ENCODE measurements at places on chromosomes 16 and 17.

- no peak for DNase-seq
Measured at GRCh38 chr16:66044556-66044955, 321.9 kb upstream of the CDH5 start.

DNA sequence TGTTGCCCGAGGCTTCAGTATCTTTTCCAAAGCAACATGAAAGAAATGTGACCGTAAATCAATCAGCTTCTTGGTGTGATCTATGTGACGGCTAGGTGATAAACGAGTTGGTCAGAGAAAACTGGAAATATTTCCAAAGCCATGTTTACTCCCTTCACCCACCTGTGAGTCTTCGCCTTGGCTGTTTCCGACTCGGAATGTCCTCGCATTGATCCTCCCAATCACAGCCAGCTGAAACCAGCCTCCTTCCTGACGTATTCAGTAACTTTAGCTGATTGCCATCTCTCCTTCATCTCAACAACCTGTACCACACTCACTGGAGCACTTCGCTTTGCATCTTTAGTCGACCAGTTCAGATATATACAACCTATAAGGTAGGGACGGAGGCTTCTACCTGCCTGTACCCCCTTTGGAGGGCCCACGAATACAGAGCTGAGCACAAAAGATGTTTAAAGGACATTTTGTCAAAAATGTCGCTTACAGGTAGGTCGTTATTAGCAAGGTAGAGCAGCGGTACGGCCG is 705 bp downstream of the KRABD2 start:
- peak; percentile 38 for DNase-seq

DNA sequence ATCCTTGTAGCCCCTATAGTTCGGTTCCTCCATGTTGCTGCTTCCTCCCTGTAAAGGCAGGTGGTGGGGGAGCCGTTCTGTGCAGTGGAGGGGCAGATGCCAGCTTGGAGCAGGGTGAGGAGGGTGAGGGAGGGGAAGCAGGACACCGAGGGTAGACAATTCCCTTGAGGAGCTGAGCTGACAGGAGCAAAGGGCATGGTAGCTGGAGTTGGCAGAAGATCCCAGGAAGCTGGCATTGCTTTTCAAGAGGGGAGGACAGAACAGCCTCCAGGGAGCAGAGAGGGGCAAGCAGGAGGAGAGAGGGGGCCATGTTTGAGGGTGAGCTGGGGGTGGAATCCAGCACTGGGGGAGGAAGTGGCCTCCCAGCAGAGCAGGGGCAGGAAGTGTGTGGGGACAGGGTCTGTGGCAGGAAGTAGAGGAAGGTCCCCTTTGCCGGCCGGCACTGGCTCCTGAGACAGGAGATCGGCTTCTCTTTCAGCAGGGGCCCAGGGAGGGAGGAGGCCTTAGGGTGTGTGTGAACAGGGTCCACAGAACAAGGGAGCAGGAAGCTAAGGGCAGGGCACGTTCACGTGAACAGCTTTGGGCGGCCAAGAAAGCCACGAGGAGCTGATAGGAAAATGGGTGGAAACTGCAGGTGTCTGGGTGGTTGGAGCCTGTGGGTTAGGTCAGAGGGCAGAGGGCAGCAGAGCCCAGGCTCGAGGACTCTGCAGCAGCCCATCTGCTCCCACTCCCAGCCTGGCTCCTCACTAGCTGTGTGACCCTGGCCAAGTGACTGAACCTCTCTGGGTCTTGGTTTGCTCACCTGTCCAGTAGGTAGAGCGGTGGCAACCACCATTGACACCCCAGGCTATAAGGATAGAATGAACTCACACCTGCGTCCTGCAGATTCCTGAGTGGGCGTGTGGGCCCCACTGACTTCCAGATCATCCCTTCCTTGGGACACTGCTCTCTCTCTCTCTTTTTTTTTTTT is 17.5 kb upstream of the SPNS2 start:
- no peak for DNase-seq

- DNase-seq: no peak
Measured at GRCh38 chr16:31678649-31679325, 151.1 kb downstream of the AHSP start.

DNA sequence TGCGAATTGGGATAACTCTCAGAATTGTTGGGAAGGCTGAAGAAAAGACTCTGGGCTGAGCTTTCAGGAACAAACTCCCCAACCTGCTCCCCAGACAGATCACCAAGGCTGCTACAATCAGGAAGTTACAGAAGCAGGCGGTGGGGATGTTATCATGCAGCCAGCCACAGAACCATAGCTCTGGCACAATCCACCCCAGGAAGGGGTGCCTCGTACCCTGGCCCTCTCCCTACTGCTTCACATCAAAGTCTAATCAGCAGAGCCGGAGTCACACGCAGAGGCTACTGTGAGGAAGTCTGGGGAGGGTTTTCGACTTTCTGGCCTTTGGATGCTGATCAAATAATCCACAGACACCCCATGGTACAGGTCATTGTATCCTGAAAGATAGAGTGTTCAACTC is 86.8 kb downstream of the NTN1 start:
- no peak for DNase-seq

GRCh38 chr17:68613739-68614298 is 12.7 kb upstream of the FAM20A start:
- peak; percentile 23 for DNase-seq

DNA sequence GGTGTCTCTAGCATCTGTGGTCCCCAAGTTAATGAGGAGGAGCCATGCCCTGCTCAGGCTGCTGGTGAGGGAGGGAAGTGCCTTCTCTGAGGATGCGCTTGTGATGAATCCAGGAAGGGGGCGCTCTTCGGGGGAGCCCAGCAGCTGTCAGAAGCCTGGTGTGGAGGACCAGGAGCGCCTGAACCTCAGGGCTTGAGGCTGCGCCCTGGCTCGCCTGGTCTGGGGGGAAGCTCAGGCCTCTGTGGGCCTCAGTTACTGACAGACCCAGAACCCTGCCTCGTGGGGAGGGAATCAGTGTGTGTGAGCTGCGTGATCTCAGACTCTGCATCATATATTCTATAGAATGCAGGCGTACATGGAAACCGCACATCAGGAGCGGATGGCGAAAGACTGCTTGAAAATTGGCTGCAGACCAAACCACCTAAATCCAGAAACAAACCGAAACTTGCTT is 126.1 kb downstream of the SEC14L1 start:
- no peak for DNase-seq

DNA sequence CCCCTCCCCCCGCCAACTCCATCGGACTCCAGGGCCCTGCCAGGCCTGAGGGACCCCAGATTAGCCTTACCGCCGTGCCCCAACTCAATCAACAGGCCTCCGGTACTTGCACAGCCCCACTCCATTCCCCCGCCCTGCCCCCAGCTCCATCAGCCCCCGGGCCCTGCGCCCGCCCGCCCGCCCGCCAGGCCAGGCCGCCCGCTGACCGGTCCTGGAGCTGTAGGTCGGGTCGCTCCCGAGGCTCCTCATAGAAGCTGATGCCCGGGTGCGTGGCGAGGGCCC is 308 bp downstream of the GTF3C1 start:
- no peak for DNase-seq

GRCh38 chr17:76824093-76824492 is 44.1 kb upstream of the MGAT5B start:
- no peak for DNase-seq

Data from HuH-7.5 (cell line).